ENCODE measurements at places on chromosomes 7 and 10.

DNA sequence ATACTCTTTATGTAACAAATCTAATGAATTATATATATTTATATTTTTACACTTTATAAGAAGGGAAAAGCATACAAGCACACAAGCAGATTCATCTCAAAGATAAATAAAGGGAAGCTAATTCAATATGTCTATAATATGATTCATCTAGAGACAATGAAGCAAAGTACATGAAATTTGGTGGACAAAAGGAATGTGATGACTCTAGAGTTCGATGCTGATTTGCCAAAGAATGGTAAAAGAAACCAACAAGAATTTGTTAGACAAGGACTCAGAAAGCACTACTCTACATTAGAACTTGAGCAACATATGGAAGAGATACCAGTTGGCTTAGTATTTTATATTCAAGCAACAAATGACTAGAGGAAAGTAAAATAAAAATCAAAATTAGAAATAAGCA, 536.5 kb upstream of the TEX47 start:
- DNase-seq: no peak

GRCh38 chr7:42858570-42858969, 53.3 kb downstream of the C7orf25 start:
- no peak for DNase-seq

DNA sequence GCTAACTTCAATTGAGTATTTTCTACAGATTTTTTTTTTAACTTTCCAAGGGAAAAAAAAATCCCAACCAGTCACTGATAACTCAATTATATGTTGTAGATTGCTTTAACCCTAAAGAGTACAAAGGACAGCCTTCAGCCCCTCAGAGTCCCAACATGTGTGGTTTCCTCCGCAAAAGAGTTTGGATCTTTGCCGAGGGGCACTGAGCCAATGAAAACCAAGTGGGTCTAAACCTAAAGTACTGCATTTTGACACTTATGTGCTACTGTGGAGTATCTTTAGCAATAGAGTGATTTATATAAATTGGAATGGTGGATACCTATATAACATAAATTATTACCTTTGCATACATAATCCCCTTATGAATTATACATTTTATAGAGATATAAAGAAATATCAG, 91.5 kb downstream of the SEMA3D start:
- DNase-seq: no peak

- DNase-seq: no peak
These were observed 608.0 kb downstream of the PHTF2 start for GRCh38 chr7:78406531-78406930.

- DNase-seq: no peak
These were observed 120.3 kb downstream of the NRG3 start for GRCh38 chr10:81995254-81995653.

DNA sequence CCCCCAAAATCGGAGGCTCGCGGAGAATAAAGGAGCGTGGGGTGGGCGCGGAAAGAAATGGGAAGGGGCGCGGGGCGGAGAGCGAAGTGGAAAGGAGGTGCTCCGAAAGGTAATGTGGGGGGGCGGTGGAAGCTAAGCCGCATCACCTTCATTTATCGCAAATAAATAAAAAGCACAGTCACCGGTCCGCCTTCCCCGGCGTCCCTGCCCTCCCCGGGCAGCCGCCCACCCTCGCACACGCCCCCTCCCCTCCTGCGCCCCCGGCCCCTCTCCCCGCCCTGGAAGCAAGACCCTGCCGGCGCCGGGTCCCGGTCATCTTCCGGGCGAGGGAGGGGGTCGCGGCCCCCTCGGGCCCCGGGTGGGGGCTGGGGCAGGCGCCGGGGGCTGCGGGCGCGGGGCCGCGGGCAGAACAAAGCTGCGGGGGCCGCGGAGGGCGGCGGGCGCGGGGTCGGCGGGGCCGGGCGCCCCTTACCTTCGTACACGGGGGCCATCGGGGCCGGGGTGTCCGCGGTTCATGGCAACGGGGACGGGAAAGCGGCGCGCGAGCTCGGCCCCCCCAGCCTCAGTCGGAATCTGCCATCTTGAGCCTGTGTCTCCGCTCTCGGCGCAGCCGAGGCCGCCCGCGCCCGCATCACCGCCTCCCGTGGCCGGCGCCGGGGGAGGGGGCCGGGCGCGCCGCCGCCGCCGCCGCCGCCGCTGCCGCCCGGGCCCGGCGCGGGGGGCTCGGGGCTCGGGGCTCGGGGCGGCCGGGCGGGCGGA, 486 bp downstream of the HIPK2 start:
- peak; percentile 5 for DNase-seq

DNA sequence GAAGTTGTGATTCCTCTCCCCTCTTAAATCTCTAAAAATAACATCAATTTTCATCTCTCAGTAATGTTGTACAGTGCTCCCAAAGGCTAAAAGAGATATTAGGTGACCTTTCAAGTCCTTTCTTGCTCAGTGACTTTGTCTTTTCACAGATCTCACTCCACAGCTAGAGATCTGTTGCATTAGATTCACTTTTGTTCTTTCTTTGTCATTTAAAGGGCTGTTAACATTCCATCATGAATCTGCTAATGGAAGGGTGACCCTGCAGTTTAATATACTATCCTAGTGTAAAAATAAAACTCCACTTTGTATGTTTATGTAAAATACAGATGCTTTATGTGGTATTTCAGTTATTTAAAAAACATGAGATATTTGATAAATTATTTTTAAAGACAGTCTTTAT, 30.5 kb downstream of the GNAI1 start:
- no peak for DNase-seq

DNA sequence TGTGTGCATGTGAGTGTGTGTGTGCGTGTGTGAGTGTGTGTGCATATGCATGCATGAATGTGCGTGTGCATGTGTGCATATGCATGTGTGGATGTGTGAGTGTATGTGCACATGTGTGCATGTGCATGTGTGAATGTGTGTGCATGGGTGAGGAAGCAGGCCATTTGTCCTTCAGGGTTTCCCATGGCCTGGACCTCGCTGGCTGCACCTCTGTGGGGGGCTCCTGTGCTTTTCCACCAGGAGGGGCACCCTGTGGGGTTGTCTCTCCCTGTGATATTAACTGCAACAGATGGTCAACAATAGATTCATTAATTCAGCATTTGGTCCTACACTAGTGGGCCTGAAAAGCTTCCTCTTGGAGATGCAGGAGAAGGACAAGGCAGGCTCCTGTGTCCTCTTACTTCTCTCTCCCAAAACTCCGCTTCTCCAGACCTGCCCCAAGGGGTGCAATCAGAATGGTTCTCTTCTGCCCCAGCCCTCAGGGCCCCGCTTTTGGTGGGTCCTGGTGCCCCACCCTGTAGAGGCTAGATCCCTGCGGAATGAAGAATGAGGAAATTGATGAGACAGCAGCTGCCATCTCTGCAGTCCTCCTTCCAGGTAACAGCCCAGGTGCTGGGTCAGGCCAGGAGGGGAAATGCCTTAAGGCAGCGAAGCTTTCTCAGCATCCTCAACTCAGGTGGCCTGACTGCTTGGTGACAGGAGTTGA, 41.5 kb upstream of the NUB1 start:
- DNase-seq: no peak

DNA sequence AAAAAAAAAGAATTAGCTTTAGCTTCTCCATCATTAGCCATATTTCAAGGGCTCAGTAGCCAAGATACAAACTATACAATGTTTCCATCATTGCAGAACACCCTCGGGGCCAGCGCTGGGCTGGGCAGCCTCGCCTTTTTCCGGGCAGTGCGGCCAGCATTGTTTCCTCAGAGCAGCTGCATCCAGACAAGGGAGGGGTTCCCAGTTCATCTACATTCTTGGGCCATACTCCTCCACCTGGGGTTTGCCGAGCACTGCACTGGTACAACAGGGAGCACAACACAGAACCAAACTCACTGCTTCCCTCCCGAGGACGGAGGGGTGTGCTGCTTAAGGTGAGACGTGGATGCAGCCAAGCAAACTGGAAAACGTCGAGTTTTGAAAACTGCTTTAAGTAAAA, 2.4 kb upstream of the PKD1L1 start:
- DNase-seq: no peak

- peak; percentile 23 for DNase-seq
These were observed 67.9 kb upstream of the PRKCQ start for GRCh38 chr10:6647811-6648526.

GRCh38 chr7:21429021-21429420, 1.1 kb downstream of the SP4 start:
- no peak for DNase-seq

DNA sequence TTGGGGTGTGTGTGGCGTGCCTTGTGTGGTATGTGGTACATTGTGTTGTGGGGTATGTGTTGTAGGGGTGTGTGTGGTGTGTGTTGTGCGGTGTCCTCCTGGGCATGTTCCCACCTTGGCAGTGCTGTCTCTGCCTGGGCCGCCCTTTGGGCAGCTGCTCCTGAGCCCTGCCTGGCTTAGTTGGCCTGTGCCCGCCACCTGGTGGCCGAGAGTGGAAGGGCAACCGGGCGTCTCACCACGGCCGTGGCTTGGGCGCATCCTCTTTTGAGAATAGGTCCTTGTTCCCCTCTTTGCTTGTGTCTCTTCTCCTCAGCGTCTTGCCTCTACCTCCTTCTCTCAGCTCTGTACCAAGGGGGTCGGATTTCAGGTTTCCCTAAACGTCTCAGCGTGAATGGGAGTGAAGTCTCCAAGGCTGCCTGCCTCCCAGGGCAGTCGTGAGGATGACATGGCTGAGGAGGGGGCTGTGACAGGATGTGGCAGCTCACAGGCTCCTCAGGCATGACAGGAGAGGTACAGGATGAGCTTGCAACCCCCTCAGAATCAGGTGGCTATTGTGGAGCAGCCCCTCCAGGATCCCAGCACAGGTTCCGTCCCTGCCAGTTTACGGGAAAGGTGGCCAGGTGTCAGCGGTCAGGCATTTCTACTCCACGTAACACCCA, 98.4 kb upstream of the PODXL start:
- peak; percentile 67 for DNase-seq

DNA sequence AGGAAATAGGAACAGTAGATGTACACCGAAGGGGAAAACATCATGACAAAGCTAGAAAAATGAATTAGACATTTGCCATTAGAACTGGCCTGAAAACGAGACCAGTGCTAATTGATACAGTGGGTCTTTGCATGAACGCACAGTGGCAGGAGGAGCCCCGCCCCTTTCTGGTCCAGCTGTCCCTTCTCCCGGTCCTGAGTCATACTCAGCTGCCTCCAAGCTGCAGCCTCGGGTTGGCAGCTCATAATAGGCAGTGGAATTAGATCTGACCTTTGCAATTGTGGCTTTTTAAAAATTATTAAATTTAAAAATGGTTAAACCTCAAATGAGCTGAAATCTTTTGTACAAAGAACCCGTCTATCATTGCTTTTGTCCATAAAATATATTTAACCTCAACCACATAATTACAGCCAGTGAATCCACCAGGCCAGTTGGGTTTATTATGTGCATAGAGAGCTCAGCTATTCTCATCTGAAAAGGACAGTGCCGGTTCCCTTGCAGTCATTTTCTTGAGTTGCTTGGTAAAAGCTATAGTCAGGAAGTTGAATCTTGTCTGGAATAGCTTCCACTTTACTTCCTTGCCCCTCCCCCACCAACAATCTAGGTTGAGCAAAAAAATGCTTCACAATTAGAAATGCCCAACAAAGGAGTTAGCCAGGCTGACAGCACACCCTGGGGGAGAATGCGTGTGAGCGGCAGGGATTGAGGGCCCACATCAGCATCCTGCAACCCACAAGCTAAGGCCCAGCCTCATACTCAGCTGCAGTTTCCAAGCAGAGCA, 147.1 kb downstream of the BUB3 start:
- no peak for DNase-seq

GRCh38 chr10:7136016-7136415, 274.8 kb downstream of the SFMBT2 start:
- DNase-seq: no peak

- no peak for DNase-seq
These were observed 158.9 kb downstream of the RTKN2 start for GRCh38 chr10:62109587-62110293.

GRCh38 chr10:88322324-88323063, 260.6 kb downstream of the RNLS start:
- no peak for DNase-seq

All from activated CD4-positive, CD25-positive, alpha-beta regulatory T cell (primary cell).